Transverse colon (tissue), 4 donors: ENCODE measurements at places on chromosomes 3 and 15. TPM values are rescaled to one million over a fixed set of nuclear protein-coding genes. Genes with fewer than 3 reads are reported as not detected.

DNA sequence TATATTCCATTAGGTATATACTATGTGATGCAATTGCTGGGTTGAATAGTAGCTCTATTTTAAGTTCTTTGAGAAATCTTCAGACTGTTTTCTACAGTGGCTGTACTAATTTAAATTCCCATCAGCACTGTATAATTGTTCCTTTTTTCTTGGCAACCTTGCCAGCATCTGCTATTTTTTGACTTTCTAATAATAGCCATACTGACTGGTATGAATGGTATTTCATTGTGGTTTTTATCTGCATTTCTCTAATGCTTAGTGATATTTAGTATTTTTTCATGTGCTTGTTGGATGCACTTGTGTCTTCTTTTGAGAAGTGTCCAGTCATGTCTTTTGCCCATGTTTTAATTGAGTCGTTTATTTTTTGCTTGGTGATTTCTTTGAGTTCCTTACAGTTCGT is 145.1 kb upstream of the PLSCR5 start:
- no peaks in the 10 kb centered on the region for H3K36me3 ChIP-seq
- no peaks in the 10 kb centered on the region for H3K4me1 ChIP-seq
- H3K27me3 ChIP-seq: no peaks in the 10 kb centered on the region
- H3K4me3 ChIP-seq: no peak overlapping the region

TRH gene
- not detected for total RNA-seq

FBXO40 gene
- total RNA-seq: not detected

HYAL1 gene
- total RNA-seq: 3.8 TPM

GRCh38 chr3:123365450-123366143 is 83.3 kb downstream of the ADCY5 start:
- no peak for DNase-seq
- no peaks in the 10 kb centered on the region for H3K4me1 ChIP-seq
- no peaks in the 10 kb centered on the region for H3K36me3 ChIP-seq
- H3K27ac ChIP-seq: no peak overlapping the region

SAMD7 gene
- not detected for total RNA-seq

DNA sequence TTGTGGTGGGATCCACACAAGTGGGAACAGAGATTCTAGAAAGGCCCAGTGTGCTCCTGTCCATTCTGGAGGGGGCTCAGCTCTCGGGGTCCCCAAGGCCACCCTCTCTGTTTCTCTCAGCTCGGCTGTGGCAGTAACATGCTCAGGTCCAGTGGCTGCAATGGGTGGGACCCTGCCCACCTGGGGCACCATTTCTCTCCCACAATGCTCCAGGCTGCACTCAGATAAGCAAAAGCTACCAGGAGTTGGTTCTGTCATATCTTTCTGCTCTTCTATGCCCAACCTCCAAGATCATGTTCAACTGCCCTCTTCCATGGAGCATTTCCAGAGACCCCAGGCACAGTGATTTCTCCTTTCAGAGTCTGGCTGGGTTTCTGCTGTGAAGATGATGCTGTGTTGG is 40.8 kb downstream of the ITGA11 start:
- no peaks in the 10 kb centered on the region for H3K4me1 ChIP-seq
- no peak for DNase-seq
- H3K27ac ChIP-seq: no peak overlapping the region
- H3K36me3 ChIP-seq: no peaks in the 10 kb centered on the region
- H3K27me3 ChIP-seq: peaks cover 9% of the 10 kb centered on the region

DNA sequence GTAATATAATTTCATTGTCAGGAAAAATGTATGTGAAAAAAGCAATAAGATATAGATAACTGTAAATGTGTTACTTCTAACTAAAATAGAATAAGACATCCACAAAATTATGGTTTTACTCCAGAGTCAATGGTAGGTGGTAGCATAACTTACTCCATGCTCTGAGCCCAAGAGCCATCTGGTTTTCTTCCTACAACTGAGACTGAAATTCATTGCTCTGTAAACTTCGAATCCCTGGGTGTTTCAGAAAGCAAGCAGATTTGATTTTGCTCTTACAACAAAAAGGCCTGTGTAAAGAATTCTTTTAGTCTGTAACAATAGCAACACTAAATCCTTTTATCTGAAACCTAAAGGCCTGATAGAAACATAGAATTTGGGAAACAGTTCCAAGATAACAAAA is 805.9 kb downstream of the AGBL1 start:
- H3K4me1 ChIP-seq: no peaks in the 10 kb centered on the region
- DNase-seq: no peak
- no peak overlapping the region for H3K27ac ChIP-seq
- no peaks in the 10 kb centered on the region for H3K27me3 ChIP-seq

SLC38A3 gene
- not detected for total RNA-seq

XXYLT1 gene
- total RNA-seq: 3.0 TPM

SPTBN5 gene
- total RNA-seq: 0.16 TPM

GRCh38 chr3:134067531-134068161 is 37.9 kb upstream of the SLCO2A1 start:
- no peak for DNase-seq
- H3K27me3 ChIP-seq: no peaks in the 10 kb centered on the region
- H3K4me3 ChIP-seq: no peak overlapping the region

DNA sequence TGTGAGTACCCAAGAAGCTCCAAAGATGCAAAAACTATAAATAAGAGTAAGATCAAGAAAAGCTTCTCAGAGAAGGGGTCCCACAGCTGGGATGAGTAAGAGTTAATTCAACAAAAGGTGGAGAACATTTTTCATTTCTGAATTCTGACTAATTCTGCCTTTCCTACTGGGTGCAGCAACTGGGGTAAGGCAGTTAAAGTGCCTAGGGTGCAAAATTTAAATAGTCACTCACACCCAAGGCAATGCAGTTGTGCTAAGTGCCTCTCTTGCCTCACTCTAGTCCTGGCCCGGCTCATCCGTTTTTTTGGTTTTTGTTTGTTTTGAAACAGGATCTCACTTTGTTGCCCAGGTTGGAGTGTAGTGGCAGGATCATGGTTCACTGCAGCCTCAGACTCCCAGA is 240.2 kb downstream of the TP63 start:
- H3K27ac ChIP-seq: no peak overlapping the region
- H3K4me3 ChIP-seq: no peak overlapping the region

LRRC2 gene
- total RNA-seq: 1.6 TPM

TMEM212 gene
- total RNA-seq: not detected

FBXW12 gene
- total RNA-seq: not detected
